Activated CD8-positive, alpha-beta T cell treated with anti-CD3 and anti-CD28 coated beads for 36 hours (primary cell): ENCODE measurements at places on chromosomes 1 and 21. TPM values are rescaled to one million over a fixed set of nuclear protein-coding genes. Genes with fewer than 3 reads are reported as not detected.

The BTBD8 gene
- 1.3 TPM for total RNA-seq

The ZNF684 gene
- 4.2 TPM for total RNA-seq

The ATP13A2 gene
- total RNA-seq, result 21.4 TPM

DNA sequence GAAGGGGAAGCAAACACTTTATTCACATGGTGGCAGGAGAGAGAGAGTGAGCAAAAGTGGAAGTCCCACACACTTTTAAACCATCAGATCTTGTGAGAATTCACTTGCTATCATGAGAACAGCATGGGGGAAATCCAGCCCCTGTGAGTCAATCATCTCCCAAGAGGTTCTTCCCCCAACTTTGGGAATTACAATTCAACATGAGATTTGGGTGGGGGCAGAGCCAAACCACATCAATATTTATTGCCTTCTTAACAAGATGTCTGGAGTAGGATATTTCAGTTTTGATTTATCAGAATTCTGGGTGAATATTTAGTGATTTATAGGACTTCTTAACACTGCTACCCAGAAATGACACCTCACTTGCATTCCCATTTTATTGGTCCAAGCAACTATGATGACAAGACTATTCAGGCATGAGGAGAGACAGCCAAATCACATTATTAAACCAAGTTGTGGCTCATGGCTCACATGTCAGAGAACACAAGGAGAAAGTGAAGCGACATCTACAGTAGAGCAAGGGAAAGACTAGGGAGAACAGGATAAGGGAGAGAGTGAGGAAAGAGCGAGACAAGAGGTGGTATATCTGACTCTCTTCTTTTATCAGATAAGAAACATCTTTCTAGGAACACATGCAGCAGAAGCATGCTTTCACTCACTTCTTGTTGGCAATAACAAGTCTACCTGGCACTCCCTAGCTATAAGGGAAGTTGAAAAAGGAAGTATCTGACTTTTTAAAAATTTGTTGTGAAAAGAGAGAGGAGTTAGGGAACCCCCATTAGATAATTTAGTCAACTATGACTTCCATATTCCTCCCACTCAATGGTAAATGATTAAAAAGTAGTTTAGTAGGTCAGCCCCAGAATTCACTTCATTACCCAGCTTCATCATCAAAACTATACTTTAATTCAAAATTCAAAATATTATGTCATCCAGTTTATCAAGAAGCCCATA is 36.6 kb upstream of the PTPRC start:
- DNase-seq, result peak; percentile 55

DNA sequence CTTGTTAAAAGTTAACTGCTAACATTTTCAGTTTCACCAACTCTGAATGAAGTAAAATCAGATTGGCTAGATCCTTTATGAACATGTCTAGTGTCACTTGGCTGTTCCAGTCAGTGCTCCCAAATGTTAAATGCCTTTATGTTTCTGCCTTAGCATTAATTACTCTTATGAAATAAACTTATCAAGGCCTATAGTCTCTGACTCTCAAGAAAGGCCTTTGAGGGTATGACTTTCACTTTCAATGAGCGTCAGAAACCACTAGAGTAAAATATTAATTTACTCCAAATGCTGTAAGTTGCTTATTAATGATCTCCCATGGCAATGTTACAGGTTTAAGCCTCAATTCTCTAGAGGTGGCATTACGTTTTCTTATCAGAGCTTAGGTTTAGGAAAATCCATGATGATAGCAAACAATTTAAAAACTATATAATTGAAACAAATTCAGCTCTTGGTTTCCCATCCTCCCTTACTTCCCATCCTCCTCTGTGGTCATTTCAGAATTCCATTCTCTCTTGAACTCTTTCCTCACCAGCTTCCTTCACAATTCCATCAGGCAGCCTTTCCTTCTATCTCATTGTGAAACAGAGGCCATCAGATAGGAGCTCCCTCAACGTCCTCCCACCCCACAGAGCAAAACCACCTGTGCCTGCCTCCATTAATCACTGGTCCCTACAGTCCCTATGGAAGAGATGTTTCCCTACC is 108.6 kb upstream of the COP1 start:
- DNase-seq, result no peak

DNA sequence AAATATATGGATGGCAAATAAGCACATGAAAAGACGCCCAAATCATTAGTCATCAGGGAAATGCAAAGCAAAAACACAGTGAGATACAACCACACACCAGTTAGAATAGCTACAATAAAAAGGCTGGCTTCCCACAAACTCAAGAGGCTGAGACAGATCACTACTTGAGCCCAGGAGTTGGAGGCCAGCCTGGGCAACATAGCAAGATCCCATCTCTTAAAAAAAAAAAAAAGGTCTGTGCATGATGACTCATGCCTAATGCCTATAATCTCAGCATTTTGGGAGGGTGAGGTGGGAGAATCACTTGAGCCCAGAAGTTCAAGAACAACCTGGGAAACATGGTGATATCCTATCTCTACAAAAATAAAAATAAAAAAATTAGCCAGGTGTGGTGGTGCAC is 19.8 kb downstream of the LDLRAD1 start:
- no peak for DNase-seq

DNA sequence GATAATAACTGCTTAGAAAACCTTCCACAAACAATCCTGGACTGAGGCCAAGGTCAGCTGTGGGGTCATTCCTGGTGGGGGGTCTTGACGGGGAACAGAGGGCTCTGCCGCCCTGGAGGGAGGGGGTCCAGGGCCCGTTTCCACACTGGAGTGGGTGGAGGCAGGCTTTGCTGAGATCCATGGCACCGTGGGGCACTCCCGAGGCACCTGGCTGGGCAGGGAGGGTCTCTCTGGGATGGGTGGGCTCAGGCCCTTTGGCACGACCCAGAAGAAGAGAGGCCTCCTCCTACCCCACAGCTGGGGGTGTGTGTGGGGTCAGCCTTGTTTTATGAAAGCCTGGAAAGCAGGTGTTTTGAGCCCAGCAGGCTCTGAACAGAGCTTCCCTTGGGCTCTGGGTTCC is 5.1 kb downstream of the MMEL1 start:
- DNase-seq, result no peak

GRCh38 chr1:165542647-165543046 is 1.2 kb upstream of the LRRC52 start:
- DNase-seq, result no peak

- no peak for DNase-seq
These were observed 200.0 kb downstream of the AJAP1 start for GRCh38 chr1:4854367-4854766.

DNA sequence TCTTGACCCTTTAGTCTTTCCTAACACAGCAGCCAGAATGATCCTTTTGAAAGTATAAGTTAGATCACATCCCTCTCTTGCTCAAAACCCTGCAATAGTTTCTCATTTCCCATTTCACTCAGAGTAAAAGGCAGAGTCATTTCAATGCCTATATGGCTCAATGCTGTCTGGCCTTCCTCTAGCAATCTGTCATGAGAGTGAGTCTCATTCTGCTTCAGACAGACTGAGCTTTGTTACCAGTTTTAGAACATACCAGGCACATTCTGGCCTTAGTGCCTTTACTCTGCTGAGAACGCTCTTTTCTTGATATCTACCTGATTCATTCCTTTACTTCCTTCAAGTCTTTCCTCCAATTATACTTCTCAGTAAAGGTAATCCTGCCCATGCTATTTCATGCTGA is 372.8 kb upstream of the PKN2 start:
- DNase-seq, result no peak

- no peak for DNase-seq
These were observed 35.0 kb downstream of the MTOR start for GRCh38 chr1:11227106-11228077.

DNA sequence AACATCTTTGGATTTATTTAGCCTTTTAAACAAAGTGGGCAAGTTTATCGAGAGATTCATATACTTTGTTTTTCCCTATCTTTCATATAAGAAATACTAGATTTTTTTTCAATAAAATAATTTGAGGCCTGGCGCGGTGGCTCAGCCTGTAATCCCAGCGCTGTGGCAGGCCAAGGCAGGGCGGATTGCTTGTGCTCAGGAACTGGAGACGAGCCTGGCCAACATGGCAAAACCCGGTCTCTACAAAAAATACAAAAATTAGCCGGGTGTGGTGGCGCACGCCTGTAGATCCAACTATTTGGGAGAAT is 1.6 kb upstream of the CDC14A start:
- no peak for DNase-seq
